Left kidney (tissue), 8 donors: ENCODE measurements at places on chromosomes 4 and X. TPM values are rescaled to one million over a fixed set of nuclear protein-coding genes. Genes with fewer than 3 reads are reported as not detected.
A peak's percentile ranks its signal among the peaks of the same experiment; 100 is the strongest.

GRCh38 chr4:108037884-108038283 is 48.2 kb downstream of the HADH start:
- no peak for DNase-seq

- no peak for DNase-seq
Observed at GRCh38 chr4:100510551-100510950, 7.3 kb downstream of the EMCN start.

GRCh38 chr4:73028621-73029020 is 40.9 kb downstream of the COX18 start:
- no peak for DNase-seq

DNA sequence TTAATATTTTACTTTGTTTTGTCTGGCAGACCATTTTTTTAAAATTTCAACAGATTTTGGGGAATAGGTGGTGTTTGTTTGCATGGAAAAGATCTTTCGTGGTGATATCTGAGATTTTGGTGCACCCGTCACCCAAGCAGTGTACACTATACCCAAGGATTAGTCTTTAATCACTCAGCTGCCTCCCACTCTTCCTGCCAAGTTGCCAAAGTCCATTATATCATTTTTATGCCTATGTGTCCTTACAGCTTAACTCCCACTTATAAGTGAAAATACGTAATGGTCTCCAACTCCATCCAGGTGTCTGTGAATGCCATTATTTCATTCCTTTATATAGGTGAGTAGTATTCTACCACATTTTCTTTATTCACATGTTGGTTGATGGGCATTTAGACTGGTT is 281.7 kb upstream of the GK2 start:
- DNase-seq, result peak; percentile 50

DNA sequence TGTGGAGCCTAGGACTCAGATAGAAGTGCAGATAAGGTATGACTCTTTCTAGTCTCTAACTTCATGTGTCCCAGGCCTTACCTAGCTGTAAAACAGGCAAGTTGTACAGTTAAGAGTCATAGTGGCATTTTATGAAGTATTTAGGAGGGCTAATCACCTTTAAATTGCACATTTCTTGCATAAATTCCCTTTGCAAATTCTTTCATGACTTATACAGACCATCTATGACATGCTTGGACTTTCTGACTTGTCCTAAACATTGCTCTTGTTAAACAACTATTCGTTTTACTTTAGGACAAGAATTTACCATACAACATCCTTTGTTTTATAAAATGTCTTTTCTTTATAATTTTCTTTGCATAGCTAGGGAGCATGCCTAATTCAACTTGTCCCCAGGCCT is 7.8 kb upstream of the RRAGB start:
- DNase-seq, result no peak

DNA sequence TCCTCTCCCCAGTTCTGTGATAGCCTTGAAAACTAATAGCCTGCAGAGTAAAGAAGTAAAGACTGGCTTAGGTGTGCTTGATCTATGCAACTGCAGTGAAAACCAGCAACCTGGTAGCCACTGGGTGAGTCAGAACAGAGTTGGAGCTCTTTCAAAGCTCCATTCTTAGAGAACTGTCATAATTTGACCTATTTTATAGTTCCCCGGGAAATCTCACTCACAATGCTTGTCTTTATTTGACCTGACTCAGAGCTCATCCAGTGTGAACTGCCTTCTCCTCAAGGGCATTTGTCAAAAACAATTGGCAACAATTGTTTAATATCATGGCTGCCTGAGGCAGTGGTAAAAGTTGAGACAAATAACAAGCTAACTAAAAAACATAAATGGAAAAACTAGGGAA is 213.0 kb upstream of the NHS start:
- DNase-seq, result no peak

- DNase-seq, result no peak
Observed at GRCh38 chr4:40840255-40840984, 90.7 kb downstream of the NSUN7 start.

DNA sequence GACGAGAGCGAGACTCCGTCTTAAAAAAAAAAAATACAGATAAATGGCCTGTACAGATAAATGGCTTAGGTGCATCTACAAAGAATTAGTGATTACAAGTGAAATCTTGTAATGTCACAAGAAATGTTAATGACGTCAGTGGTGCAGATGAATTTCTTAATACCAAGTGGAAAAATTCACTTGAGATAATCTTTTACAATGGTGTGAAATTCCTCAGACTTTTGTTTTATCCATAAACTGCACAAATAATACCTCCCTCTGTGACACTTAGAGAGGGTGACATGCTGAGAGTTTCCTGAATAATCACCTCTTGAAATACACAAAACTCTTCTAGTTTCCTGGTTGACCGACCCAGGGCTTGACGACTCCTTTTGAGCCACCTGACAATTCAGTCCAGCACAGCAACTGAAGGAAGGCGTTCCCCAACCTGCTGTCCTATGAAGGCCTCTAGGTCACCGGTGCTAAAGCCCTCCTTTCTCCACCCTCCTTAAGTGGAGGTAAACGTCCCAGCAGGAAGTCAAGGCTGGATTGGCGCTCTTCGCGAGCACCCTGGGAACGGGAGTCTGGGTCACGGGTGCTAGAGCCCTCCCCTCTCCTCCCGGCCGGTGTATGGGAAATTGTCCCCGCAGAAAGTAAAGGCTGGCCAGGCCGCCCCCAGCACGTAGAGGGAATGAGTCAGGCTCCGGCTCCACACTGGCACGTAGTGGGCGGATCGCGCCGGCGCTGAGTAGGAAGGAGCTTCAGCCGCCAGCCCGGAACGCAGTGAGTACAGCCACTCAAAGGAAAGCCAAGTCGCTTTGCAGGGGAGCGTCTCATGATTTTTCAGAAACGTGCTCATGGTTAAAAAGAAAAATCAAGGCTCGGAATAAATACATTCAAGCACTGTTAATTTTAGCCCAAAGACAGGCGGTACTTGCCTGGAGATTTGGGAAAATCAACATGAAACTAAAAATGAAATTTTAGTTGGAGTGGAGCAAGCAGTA is at the start of gene TMEM144:
Gene TMEM144 (plus strand): TSS at position 662 of the 983 bp plus-strand sequence. CDS start 2,182 bp downstream, outside the sequence.
- peak; percentile 78 for DNase-seq

DNA sequence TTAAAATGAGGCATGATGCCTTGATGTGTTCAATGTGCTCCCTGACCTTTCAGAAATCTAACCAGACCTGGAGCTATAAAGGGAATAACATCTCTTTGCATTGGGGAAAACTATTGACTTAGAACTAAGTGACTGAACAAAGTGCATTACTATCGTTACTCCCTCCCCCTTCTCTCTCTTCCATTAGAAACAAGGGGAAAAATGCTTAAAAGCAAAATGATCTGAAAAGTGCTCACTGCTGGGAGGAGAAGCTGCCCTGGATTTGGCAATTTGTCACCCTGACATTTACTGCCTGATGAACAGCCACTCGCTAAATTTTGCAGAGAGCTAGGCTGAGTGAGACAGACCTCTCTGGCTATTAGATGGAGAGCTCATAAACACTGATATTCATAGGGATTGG is 48.6 kb upstream of the PARM1 start:
- DNase-seq, result peak; percentile 46

- DNase-seq, result peak; percentile 70
Observed at GRCh38 chr4:1870328-1870577, 940 bp upstream of the NSD2 start.

DNA sequence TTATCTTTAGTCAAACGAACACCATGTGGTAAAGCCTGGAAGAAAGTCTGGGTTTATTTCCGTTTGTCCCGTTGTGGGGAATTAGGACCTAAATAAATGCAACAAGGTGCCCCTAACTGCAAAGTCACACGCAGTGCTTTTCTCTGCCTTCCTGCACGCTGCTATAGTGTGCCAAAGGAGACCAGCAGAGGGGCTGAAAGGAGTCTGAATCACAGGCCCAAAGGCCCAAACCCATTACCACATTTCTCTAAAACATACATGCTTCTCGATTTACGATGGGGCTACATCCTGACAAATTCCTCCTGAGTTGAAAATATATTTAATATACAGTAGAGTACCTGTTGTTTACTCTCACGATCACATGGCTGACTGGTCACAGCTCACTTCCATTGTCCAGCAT is 4.5 kb downstream of the VEGFC start:
- DNase-seq, result no peak

DNA sequence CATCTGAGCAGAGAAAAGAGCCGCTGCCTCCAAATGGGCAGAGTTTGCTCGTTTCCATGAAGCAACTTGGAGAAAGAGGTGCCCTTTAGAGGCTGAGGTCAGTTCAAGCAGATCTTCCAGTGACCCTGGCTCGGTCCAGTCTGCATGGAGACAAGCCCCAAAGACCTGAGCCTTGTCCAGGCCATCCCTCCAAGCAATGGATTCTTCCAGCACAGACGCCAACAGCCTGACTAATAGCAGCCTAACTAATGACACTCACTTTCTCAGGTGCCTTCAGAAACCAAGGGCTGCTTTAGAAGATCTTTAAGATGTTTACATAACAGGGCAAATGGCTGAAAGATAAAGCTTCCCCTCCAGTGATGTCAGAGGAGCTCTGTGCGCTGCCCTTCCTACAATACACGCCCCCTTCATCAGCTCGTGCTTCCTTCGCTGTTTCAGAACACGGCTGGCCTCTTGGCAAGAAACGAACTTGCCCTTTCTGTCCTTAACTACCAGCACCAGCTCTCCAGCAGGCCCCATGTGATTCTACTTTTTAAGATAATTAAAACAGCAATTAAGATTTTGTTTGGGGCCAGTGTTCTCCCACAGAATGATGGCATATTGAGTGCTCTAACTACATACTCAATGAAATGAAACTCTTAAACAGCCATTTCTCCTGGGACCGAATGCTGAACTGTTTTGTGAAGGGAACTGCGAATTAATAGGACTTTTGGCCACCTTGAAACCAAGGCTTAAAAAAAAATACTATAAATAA is 119.0 kb downstream of the GPR143 start:
- no peak for DNase-seq

DNA sequence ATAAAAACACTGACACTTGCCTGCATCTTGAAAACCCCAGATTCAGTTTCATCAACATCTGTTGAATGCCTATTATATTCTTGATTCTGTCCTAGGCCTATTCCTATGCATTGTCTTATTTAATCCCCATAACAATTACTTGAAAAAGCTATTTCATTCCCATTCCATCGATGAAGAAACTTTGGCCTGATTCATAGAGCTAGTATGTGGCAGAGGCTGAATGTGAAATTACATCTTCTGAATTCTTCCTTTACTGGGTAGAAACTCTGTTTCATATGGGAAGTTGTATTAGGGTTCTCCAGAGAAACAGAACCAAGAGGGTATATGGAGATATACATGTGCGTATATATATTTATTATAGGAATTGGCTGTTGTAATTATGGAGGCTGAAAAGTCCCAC is 35.0 kb upstream of the SLC4A4 start:
- no peak for DNase-seq

DNA sequence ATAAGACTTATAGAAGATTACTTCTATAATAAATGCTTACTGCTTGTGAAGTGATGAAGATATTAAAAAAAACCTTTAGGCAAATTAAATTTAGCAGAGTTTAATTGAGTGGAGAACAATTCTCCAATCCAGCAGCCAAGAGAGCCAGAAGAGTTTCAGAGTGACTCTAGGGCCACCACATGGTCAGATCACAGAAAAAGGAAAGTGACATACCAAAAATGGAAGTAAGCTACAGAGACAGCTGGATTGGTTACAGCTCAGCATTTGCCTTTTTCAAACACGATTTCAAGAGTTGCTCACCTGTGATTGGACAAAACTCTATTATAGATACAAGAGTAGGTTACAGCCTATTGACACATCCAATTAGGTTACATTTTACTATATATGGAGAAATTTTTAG is 79.0 kb upstream of the TRAM1L1 start:
- DNase-seq, result no peak

DNA sequence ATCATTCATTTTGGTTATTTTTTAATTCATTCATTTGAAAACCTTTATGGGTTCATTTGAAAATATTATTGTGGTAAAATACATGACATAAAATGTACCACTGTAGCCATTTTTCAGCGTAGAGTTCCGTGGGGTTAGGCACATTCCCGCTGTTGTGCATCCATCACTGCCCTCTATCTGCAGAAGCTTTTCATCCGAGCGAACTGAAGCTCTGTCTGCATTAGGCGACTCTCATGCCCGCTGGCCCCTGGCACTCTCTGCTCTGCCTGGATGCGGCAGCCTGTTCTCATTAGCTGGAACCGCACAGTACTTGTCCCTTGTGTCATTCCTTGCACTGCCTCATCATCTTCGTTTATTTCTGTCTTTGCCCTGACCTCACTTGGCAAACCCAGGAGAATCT is 17.5 kb downstream of the CFAP99 start:
- DNase-seq, result no peak

DNA sequence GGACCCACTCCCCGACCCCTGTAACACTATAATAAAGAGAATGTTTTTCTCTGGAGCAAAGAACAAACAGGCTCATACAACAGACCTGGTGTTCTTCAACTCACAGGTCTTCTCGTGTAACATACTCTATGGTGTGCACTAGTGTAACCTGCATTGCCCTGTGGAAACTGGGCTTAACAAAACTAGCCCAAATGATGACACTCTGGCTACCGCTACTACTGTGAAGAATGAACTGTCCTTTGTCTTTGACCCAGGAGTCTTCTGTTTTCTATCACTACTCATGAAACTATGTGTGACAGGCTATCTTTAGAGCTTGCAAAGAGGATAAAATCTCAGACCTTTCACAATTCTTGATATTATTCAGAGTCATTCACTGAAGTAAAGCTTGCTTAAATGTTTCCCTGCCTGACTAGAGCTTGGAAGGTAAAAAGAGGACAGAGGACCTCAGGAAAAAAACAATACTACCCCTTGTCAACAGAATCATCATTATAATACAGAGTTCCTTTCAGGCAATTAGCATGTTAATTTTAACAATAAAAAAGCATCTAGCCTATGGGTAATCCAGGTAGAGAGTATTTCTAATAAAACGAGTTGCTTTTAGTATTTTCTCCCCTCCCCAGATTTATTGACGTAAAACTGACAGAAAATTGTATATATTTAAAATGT is 59.2 kb downstream of the FSTL5 start:
- no peak for DNase-seq

GRCh38 chrX:118627084-118627758 is 100.2 kb upstream of the IL13RA1 start:
- DNase-seq, result no peak

GRCh38 chrX:13059637-13060499 is 15.4 kb upstream of the FAM9C start:
- DNase-seq, result no peak

DNA sequence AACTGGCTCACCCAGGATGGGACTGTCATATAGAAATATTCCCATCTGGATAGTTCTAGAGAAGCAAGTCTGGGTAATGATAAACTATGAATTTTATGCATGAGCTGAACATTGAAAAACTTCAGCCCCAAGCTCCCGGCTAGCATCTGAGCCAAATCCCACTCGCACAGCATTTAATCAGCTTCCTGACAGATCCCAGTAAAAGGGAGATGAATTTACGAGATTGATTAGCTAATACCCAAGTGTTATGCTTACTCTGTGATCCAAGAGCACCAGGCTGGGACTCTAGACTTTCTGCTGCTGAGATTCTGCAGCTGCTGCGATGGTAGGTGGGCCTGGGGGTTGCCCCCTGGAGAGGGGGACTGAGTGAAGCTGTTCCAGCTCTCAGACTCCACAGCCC is 28.0 kb downstream of the FRMPD3 start:
- DNase-seq, result no peak

Gene CENPI
- polyA plus RNA-seq, result 13.9 TPM

Gene ERAS
- not detected for polyA plus RNA-seq

Gene GAGE1
- polyA plus RNA-seq, result not detected

Gene TMPRSS11B
- 0.08 TPM for polyA plus RNA-seq

Gene HHIP
- 3.0 TPM for polyA plus RNA-seq

Gene CDS1
- 28.2 TPM for polyA plus RNA-seq

Gene PAGE1
- not detected for polyA plus RNA-seq

Gene CT47B1
- polyA plus RNA-seq, result not detected

Gene CNKSR2
- polyA plus RNA-seq, result 1.9 TPM

Gene PSAPL1
- polyA plus RNA-seq, result not detected

Gene TKTL2
- not detected for polyA plus RNA-seq

Gene F8
- 13.0 TPM for polyA plus RNA-seq

Gene CXCR3
- polyA plus RNA-seq, result 0.17 TPM

Gene GRID2
- 5.6 TPM for polyA plus RNA-seq
